Activated naive CD8-positive, alpha-beta T cell treated with anti-CD3 and anti-CD28 coated beads, Interleukin-2, amount 10 ng/mL, durations not matched to agents 7 days and 5 days (primary cell): ENCODE measurements at places on chromosomes 16 and 17.

GRCh38 chr17:61662741-61663140 is 71.7 kb upstream of the NACA2 start:
- DNase-seq = no peak
- H3K36me3 ChIP-seq = no peaks in the 10 kb centered on the region
- no peaks in the 10 kb centered on the region for H3K4me1 ChIP-seq
- no peak overlapping the region for H3K27ac ChIP-seq
- no peak overlapping the region for H3K4me3 ChIP-seq
- peaks cover 36% of the 10 kb centered on the region for H3K27me3 ChIP-seq

DNA sequence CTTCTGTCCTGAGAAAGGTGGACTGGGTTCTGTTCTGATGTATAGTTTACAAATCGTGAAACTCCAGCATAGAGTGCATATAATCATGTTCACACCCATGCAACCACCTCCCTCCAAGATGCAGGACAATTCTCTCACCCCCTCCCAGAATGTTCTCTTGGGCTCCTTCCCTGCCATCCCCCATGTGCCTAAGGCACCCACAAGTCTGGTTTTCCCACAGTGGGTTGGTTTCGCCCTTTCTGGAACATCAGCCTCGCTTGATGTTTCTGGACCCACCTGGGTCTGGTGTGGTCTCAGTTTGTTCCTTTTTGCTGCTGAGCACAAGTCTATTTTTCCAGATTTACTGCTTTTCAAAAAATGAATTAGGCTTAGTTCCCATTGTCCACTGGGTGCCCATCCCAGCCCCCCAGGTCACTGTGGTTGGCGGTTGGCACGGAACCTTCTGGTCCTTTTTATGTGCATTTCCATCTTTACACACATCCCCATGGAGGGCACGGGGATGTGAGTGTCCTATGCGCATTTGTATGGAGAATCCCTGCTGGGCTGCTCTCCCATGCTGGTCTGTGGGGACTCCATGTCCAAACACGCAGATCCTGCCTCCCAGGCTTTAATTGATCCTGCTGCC is 19.0 kb downstream of the MAP2K3 start:
- H3K4me3 ChIP-seq = no peak overlapping the region
- no peaks in the 10 kb centered on the region for H3K27me3 ChIP-seq
- no peaks in the 10 kb centered on the region for H3K4me1 ChIP-seq
- H3K27ac ChIP-seq = no peak overlapping the region
- no peak for DNase-seq
- H3K36me3 ChIP-seq = peaks cover 33% of the 10 kb centered on the region

GRCh38 chr17:19343256-19343630 is 19.3 kb downstream of the B9D1 start:
- no peaks in the 10 kb centered on the region for H3K36me3 ChIP-seq
- peaks cover 16% of the 10 kb centered on the region for H3K27me3 ChIP-seq
- H3K4me3 ChIP-seq = no peak overlapping the region
- DNase-seq = no peak
- no peaks in the 10 kb centered on the region for H3K4me1 ChIP-seq
- no peak overlapping the region for H3K27ac ChIP-seq

GRCh38 chr17:59038734-59039133 is 67.9 kb downstream of the TRIM37 start:
- no peak overlapping the region for H3K27ac ChIP-seq
- no peaks in the 10 kb centered on the region for H3K27me3 ChIP-seq
- H3K4me3 ChIP-seq = no peak overlapping the region
- DNase-seq = no peak
- peaks cover 20% of the 10 kb centered on the region for H3K36me3 ChIP-seq
- H3K4me1 ChIP-seq = no peaks in the 10 kb centered on the region

GRCh38 chr16:1283296-1283695 is 26.1 kb upstream of the UBE2I start:
- peaks cover 3% of the 10 kb centered on the region for H3K27me3 ChIP-seq
- H3K27ac ChIP-seq = no peak overlapping the region
- peaks cover 1% of the 10 kb centered on the region for H3K4me1 ChIP-seq
- no peak overlapping the region for H3K4me3 ChIP-seq

- H3K36me3 ChIP-seq = no peaks in the 10 kb centered on the region
- no peak overlapping the region for H3K4me3 ChIP-seq
- peaks cover 8% of the 10 kb centered on the region for H3K27me3 ChIP-seq
- DNase-seq = no peak
- H3K27ac ChIP-seq = no peak overlapping the region
Observed at GRCh38 chr17:16939606-16940115, 32.3 kb downstream of the TNFRSF13B start.

DNA sequence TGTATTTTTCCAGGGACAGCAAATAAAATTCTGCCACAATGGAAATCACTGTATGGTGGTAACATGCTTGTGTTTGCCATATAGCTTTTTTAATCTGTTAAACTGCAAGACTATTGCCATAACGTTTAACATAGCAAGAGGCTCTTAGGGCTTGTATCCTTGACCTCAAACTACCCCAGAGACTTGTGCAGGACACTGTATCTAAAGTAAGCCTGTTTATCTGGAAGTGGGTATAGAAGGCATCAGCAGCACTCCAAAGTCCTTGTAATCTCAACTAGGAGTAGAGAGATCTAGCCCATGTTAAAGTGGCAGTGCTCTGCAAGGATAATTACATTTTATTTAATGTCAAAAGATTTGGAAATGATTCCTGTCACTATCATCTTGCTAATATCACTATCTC is 1424.1 kb downstream of the CDH11 start:
- DNase-seq = no peak
- H3K36me3 ChIP-seq = no peaks in the 10 kb centered on the region
- no peak overlapping the region for H3K27ac ChIP-seq
- H3K4me1 ChIP-seq = no peaks in the 10 kb centered on the region

DNA sequence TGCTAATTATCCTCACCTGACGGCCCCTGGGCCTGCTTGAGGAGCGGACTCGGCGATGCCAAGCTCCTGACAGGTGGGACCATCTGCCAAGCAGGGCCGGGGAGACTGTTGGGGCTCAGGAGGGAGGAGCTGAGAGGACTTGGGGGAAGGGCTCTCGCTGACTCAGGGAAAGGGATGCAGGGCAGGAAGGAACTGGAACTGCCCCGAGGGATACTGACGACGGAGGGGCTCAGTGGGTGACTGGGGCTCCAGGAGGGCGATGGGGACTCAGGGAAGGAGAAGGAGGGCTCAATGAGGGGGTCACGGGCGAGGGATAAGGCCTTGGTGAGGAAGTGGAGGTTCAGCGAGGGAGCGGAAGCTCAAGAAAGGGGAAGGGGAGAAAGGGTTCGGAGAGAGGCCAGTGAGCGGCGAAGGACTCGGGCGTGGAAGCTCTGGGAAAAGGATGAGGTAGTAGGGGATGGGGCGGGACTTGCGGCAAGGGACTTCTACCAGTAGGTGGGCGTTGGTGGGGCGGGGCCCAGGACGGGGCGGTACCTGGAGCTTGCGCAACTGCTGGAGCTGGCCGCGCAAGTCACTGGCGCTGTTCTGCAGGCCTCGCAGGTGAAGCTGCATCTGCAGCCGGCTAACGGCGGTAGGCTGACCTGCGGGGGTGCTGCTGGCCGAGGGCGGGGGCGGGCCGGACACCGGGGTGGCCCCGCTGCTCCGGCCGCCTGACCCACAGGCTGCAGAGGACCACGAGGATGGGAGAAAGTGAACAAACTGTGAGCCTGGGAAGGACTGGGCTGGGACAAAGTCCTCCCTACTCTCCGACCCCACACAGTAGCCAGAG is 46.5 kb downstream of the SRCIN1 start:
- no peaks in the 10 kb centered on the region for H3K36me3 ChIP-seq
- peak; percentile 86 for DNase-seq
- peak overlapping the region; percentile 85 for H3K4me3 ChIP-seq
- no peak overlapping the region for H3K27ac ChIP-seq
- peaks cover 51% of the 10 kb centered on the region for H3K27me3 ChIP-seq

- peaks cover 17% of the 10 kb centered on the region for H3K4me1 ChIP-seq
- no peaks in the 10 kb centered on the region for H3K27me3 ChIP-seq
- no peak overlapping the region for H3K27ac ChIP-seq
- DNase-seq = no peak
- H3K4me3 ChIP-seq = no peak overlapping the region
Observed at GRCh38 chr17:81706757-81707624, 3.8 kb downstream of the MRPL12 start.

GRCh38 chr17:44001461-44001920 is 2.9 kb upstream of the NAGS start:
- H3K27me3 ChIP-seq = peaks cover 46% of the 10 kb centered on the region
- peaks cover 7% of the 10 kb centered on the region for H3K4me1 ChIP-seq
- no peaks in the 10 kb centered on the region for H3K36me3 ChIP-seq
- no peak overlapping the region for H3K27ac ChIP-seq
- H3K4me3 ChIP-seq = no peak overlapping the region

DNA sequence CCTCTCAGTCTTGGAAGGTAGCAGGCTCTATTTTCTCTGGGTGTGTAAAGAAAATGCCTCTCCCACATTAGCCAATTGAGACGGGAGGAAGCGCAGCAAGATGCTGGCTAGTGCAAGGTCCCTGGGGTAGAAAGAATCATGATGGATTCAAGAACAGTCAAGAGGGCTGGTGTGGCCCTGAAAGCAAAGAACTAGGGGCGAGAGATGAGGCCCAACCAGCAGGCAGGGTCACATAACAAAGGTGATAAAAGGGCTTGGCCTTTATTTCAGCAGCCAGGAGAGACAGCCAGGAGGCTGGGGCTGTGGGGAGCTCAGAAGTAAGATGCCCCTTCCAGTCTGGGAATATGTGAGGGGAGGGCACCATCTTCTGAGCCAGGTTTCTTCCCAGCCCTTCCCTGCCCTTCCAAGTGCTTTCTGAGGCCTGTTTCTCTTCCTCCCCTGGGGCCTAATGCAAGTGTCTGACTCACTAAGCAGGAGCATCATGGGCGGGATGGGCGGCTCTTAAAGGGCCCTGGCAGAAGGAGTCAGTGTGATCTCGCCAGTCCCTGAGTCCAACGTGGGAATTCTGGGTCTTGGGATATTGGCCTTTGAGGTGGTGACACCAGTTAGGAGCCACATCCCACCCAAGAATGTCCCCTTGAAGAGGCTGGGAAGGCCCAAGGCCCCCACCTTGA is 3.9 kb upstream of the NLRC5 start:
- peaks cover 44% of the 10 kb centered on the region for H3K36me3 ChIP-seq
- peak overlapping the region; percentile 99 for H3K27ac ChIP-seq
- DNase-seq = no peak
- peak overlapping the region; percentile 57 for H3K4me3 ChIP-seq

- DNase-seq = no peak
- no peaks in the 10 kb centered on the region for H3K4me1 ChIP-seq
- no peak overlapping the region for H3K27ac ChIP-seq
- no peaks in the 10 kb centered on the region for H3K36me3 ChIP-seq
- no peak overlapping the region for H3K4me3 ChIP-seq
- H3K27me3 ChIP-seq = peaks cover 15% of the 10 kb centered on the region
Observed at GRCh38 chr16:50002190-50002589, 22.8 kb upstream of the CNEP1R1 start.

GRCh38 chr16:65746941-65747340 is 619.5 kb upstream of the CDH5 start:
- no peaks in the 10 kb centered on the region for H3K27me3 ChIP-seq
- no peak for DNase-seq
- no peaks in the 10 kb centered on the region for H3K36me3 ChIP-seq
- H3K4me3 ChIP-seq = no peak overlapping the region

- H3K27me3 ChIP-seq = no peaks in the 10 kb centered on the region
- no peak overlapping the region for H3K27ac ChIP-seq
- peak; percentile 53 for DNase-seq
- no peaks in the 10 kb centered on the region for H3K36me3 ChIP-seq
- H3K4me1 ChIP-seq = peaks cover 6% of the 10 kb centered on the region
Observed at GRCh38 chr17:3647769-3648555, 11.4 kb downstream of the CTNS start.

DNA sequence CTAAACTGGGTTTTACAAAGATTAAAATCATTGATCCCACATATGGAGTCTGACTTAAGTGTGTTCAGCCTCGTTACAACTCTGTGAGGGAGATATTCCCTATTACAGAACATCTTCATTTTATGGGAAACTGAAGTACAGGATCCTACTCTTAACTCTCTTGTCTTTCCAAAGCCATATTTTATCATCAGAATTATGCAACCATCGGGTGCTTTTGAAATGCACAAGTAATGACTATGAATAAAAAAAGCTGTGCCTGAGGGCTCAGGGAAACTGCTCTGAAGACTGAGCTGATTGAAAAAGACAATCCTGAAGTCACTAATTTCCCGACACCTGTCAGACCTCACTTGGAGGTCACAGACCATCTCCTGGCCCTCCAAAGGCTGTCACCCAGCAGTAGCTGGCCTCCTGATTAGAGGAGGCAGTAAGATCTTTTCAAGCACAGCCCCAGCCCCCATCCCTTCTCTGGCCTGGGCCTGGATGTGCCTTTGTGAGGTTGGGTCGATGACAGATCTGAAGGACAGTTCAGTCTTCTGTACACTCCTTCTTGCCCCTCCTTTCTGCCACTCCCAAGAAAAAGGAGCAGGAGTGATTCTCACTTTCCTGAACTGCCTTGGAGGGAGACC is 5.6 kb downstream of the AKAP1 start:
- DNase-seq = no peak
- no peak overlapping the region for H3K4me3 ChIP-seq
- H3K27ac ChIP-seq = no peak overlapping the region
- no peaks in the 10 kb centered on the region for H3K27me3 ChIP-seq

- H3K27me3 ChIP-seq = no peaks in the 10 kb centered on the region
- DNase-seq = no peak
- peaks cover 4% of the 10 kb centered on the region for H3K36me3 ChIP-seq
- H3K4me1 ChIP-seq = peaks cover 1% of the 10 kb centered on the region
Observed at GRCh38 chr17:55157165-55157564, 107.6 kb upstream of the HLF start.

GRCh38 chr17:80807882-80808281 is 183.8 kb upstream of the CHMP6 start:
- peaks cover 48% of the 10 kb centered on the region for H3K36me3 ChIP-seq
- H3K4me1 ChIP-seq = peaks cover 32% of the 10 kb centered on the region
- H3K27me3 ChIP-seq = no peaks in the 10 kb centered on the region

- H3K27me3 ChIP-seq = peaks cover 12% of the 10 kb centered on the region
- H3K36me3 ChIP-seq = no peaks in the 10 kb centered on the region
- DNase-seq = no peak
- H3K27ac ChIP-seq = no peak overlapping the region
Observed at GRCh38 chr16:81841722-81842121, 62.6 kb downstream of the PLCG2 start.

- H3K36me3 ChIP-seq = peaks cover 28% of the 10 kb centered on the region
- DNase-seq = no peak
- H3K4me1 ChIP-seq = peaks cover 16% of the 10 kb centered on the region
- no peaks in the 10 kb centered on the region for H3K27me3 ChIP-seq
Observed at GRCh38 chr16:15594711-15595320, 48.1 kb downstream of the MARF1 start.

- H3K4me3 ChIP-seq = no peak overlapping the region
- no peak overlapping the region for H3K27ac ChIP-seq
- no peak for DNase-seq
- no peaks in the 10 kb centered on the region for H3K36me3 ChIP-seq
Observed at GRCh38 chr17:74055508-74056160, 147.8 kb upstream of the RPL38 start.
